ENCODE measurements at places on chromosomes 6 and 20.

- DNase-seq: no peak
Measured at GRCh38 chr6:148998704-148999103, 251.9 kb downstream of the UST start.

DNA sequence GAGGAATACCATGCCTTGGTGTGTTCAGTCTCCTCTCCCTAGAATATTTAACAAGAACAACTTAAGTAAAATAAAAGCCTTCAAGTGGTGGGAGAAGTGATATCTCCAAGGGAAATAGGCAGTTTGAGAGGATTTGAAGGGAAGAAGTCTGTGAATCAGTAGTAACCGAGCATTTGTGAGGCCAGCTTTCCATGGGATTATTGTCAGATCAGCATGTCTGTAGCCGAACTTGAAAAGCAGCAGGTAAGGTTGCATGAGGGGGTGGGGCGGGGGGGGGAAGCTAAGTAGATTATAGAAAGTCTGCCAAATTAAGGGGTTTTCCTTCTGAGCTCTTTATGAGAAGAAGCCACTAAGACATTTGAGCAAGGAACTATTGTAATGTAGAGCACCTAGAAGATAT, 92.6 kb downstream of the GRIK2 start:
- no peak for DNase-seq

GRCh38 chr6:138451043-138451442, 47.0 kb downstream of the HEBP2 start:
- no peak for DNase-seq

- DNase-seq: no peak
Measured at GRCh38 chr6:68139130-68139529, 496.0 kb upstream of the ADGRB3 start.

- no peak for DNase-seq
Measured at GRCh38 chr6:139146317-139146726, 11.4 kb downstream of the HECA start.
